ENCODE measurements at places on chromosomes 3 and 15.

DNA sequence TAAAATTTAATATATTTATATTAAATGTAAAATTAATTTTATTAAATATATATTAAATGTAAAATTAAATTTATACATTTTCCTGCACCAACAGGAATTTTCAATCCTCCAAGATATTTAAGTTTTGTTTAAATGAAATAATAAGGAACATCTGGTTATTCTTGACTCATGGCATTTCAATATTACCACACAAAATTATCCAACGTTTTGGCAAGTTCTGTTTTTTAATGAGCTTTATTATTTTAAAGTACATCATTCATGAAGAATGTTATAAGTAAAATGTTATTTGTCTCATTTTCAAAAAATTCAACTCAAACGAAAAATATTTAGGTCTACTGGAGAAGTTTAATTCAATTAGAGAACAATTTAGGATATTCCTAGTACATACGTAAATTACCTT, 811.4 kb downstream of the NAALADL2 start:
- no peak for DNase-seq

GRCh38 chr3:189572249-189572648, 58.9 kb upstream of the TP63 start:
- no peak for DNase-seq

- no peak for DNase-seq
Observed at GRCh38 chr3:68060910-68061309, 406.5 kb upstream of the SUCLG2 start.

DNA sequence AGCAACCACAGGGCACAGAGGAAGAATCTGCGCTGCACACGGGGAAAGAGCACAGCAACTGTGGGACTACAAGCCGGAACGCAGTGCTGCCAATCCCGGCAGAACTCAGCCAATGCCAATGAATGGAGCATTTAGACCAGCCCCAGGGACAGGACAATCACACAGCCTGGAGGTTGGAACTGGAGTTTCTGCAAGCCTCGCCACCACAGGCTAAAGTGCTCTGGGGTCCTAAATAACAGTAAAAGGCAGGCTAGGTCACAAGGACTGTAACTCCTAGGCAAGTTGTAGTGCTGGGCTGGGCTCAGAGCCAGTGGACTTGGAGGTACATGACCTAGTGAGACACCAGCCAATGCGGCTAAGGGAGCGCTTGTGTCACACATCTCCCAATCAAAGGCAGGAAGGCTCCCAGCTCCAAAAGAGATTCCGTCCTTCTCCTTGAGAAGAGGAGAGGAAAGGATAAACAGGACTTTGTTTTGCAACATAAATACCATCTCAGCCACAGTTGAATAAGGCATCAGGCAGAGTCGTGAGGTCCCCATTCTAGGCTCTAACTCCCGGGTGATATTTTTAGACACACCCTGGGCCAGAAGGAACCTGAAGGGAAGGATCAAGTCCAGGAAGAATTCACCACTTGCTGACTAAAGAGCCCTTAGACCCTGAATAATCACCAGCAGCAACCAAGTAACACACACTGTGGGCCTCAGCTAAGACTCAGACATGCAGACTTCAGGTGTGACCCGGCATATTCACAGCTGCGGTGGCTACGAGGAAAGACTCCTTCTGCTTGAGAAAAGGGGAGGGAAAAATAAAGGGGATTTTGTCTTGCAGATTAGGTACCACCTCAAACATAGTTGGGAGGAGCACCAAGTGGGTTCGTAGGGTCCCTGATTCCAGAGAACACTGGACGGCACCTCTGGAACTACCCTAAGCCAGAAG, 85.5 kb upstream of the XXYLT1 start:
- DNase-seq, result no peak

GRCh38 chr3:33980252-33980651, 181.8 kb downstream of the PDCD6IP start:
- no peak for DNase-seq

- no peak for DNase-seq
Observed at GRCh38 chr15:89631902-89632264, 23.4 kb downstream of the KIF7 start.

- DNase-seq, result no peak
Observed at GRCh38 chr3:22175947-22176346, 424.9 kb upstream of the ZNF385D start.

GRCh38 chr15:75775296-75776064, 62.8 kb upstream of the CSPG4 start:
- DNase-seq, result no peak

- DNase-seq, result no peak
Observed at GRCh38 chr3:155712008-155712407, 32.9 kb downstream of the PLCH1 start.

- DNase-seq, result no peak
Observed at GRCh38 chr3:186178412-186178811, 69.5 kb upstream of the ETV5 start.

GRCh38 chr3:50269977-50270413, 1.0 kb downstream of the SEMA3B start:
- no peak for DNase-seq

- no peak for DNase-seq
Observed at GRCh38 chr15:59812250-59812870, 123.2 kb upstream of the BNIP2 start.

Data from left renal pelvis (tissue), 4 donors.